ENCODE measurements at places on chromosomes 5 and 9. TPM values are rescaled to one million over a fixed set of nuclear protein-coding genes. Genes with fewer than 3 reads are reported as not detected.

The SLC6A3 gene
- total RNA-seq: not detected

The PCDHA3 gene
- total RNA-seq: not detected

The DBH gene
- not detected for total RNA-seq

The NUTM2F gene
- not detected for total RNA-seq

The BTNL3 gene
- total RNA-seq: not detected

The MARCOL gene
- not detected for total RNA-seq

The CATSPER3 gene
- total RNA-seq: not detected

The NEUROG1 gene
- not detected for total RNA-seq

The DAPK1 gene
- 1.0 TPM for total RNA-seq

The TLX3 gene
- total RNA-seq: not detected

The UGCG gene
- total RNA-seq: 29.4 TPM

The PIP5K1B gene
- not detected for total RNA-seq

The RCL1 gene
- 16.0 TPM for total RNA-seq

The FAM221B gene
- not detected for total RNA-seq

The F2RL1 gene
- 69.0 TPM for total RNA-seq

The C9orf57 gene
- not detected for total RNA-seq

The RANBP6 gene
- 12.4 TPM for total RNA-seq

The CREBRF gene
- total RNA-seq: 3.5 TPM

The CACFD1 gene
- total RNA-seq: 5.3 TPM

The CDH9 gene
- total RNA-seq: not detected

The RELL2 gene
- total RNA-seq: 5.6 TPM

The RNF208 gene
- total RNA-seq: not detected

Data from hair follicular keratinocyte (primary cell).